ENCODE measurements at places on chromosomes 2 and 18.

DNA sequence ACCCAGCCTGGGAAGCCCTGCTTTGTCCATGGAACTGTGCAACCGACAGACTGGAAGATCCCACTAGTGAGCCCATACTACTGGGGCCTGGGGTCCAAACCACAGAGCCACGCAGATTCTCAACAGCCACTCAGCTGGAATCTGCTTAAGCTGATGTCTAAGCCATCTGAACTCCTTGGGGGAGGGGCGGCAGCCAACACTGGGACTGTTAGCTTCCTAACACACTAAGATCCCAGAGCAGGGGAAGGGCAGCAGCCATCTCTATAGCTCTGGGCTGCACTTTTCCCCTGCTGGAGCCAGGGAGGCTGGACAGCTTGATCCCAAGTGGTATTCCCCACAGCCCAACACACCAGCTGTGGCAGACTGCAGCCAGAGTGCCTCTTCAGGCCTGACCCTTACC, 118.3 kb downstream of the RPRM start:
- no peak for DNase-seq

DNA sequence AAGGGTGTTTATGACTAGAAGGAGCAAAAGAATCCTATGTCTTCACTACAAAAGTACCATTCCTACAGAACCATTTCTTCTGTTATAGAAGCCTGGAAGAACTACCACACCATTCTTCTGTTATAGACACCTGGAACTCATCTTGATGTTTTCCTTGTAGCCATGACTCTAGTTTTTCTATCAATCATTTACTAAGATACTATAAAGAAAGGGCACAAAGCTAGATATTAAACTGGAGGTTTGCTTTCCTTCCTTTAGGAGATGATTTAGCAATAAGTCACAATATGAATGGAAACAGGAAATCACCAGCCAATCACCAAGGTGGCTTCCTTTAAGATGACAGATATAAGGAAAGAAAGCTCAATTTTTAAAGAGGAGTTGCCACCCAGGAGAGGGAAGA, 100.3 kb upstream of the NEUROD1 start:
- DNase-seq: no peak

GRCh38 chr2:122500316-122501105, 745.1 kb downstream of the TSN start:
- DNase-seq: no peak

DNA sequence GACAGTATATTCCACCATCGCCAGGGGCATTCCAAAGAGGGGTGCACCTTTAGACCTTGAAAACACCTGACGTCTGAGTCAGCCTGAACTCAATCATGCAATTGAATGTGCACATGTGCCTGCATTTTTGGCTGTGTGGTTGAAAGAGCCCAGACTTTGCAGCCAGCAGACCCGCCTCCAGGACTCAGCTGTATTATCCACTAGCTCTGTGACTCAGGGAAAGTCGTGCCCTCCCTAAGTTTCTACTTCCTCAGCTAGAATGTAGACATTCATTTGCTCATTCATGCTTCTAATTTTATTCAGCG, 94.2 kb downstream of the LRRC30 start:
- DNase-seq: no peak

DNA sequence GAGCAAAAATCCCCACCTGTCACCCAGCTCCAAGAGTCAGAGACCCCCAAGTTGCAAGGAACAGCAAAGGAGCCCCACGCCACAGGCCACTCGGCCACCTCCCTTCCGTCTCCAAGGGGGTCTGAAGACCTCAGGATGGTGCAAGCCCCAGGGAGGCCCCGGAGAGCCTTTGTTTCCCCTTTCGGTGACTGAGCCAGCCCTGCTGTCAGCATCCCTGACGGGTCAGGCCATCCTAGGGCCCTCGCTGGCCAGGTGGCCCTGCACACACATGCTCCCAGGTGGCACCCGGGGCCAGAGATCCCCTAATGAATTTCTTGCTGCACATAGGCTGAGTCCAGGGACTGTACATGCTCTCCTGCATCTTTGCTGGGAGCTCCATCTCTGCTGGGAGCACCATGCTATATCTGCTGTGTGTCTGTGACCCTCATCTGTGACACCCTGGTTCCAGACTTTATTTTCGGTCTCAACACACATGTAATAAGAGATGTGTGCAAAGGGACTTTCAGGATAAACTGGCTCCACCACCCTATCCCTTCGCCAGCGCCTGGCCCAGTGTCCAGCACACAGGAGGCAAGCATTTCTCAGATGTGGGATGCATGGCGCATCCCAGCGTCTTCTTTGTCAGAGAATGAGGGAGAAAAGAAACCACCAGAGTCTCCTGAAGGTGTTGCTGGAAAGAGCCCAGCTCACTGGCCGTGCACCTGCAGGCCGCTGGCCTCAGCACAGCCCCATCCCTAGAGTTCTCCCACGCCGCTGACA, 27.4 kb downstream of the ADI1 start:
- no peak for DNase-seq

- no peak for DNase-seq
These were observed 15.1 kb downstream of the SH2D6 start for GRCh38 chr2:85433511-85434089.
